Activated CD8-positive, alpha-beta T cell treated with anti-CD3 and anti-CD28 coated beads, Interleukin-2, amount 10 ng/mL, durations not matched to agents 7 days and 5 days (primary cell): ENCODE measurements at places on chromosomes 6 and 20.
A peak's percentile ranks its signal among the peaks of the same experiment; 100 is the strongest.

- peaks cover 5% of the 10 kb centered on the region for H3K36me3 ChIP-seq
- H3K4me3 ChIP-seq: no peak overlapping the region
- peaks cover 24% of the 10 kb centered on the region for H3K4me1 ChIP-seq
- no peak overlapping the region for H3K27ac ChIP-seq
- no peak for DNase-seq
Measured at GRCh38 chr6:138971601-138972000, 16.5 kb downstream of the REPS1 start.

DNA sequence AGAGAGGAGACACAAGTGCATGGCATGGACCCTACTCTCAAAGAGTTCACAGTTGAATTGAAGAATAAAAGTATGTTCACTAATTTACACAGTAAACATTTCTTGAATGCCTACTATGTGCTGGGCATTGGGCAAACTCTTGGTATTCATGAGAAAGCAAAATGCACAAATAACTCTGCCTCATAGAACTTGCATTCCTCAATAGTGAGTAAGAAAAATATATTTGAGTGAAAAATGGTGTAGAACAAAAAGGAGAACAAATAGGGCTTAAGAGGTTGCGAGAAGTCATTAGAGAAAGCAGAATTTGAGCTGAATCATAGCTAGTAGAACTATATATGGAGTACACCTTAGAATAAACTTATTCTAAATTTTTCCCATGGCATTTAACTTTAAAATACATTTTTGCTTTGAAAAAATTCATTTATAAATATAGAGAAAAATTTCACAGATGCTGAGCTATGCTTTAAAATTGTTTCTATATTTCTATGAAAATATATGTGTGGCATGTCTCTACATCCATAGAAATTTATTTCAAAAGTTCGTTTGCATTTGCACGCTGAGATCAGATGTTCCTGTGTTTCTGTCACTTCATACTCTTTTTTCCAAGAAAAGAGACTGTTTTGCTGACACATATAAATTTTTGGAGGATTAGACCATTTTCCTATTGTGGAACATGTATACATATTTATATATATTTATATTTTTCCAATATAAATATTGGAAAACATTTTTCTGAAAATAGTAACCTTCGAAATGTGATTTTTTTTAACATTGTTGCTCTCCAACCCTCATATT, 236.1 kb downstream of the KCNQ5 start:
- no peak for DNase-seq
- H3K27me3 ChIP-seq: no peaks in the 10 kb centered on the region
- H3K4me1 ChIP-seq: peaks cover 6% of the 10 kb centered on the region
- no peak overlapping the region for H3K27ac ChIP-seq
- H3K4me3 ChIP-seq: no peak overlapping the region

DNA sequence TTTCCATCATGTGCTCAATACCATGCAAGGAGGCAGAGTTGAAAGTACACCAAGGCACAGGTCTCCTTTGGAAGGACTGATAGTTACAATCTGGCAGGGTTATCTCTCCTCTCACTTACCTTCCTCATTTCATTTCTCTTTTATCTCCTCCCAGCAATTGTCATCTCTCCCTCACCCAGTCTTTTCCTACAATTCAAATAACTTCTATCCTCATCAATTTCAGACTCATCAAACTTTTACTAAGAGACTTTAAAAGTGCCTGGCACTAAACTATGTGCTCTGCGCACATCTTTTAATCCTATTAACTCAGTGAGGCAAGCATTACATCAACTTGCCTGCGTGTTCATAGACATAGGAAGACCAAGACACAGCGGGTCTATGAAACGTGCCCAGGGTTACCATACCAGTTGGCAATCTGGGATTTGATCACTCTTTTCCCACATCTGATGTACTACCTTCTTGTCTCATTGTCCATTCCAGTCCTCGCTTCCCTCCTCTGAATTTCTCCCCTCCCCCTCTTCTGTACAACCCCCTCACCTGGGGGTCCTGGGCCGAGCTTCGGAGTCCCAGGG, 1.2 kb downstream of the VARS1 start:
- peaks cover 43% of the 10 kb centered on the region for H3K36me3 ChIP-seq
- H3K27me3 ChIP-seq: no peaks in the 10 kb centered on the region
- peak overlapping the region; percentile 79 for H3K27ac ChIP-seq
- DNase-seq: no peak

GRCh38 chr6:154893917-154894316, 101.2 kb upstream of the TIAM2 start:
- no peak overlapping the region for H3K27ac ChIP-seq
- no peaks in the 10 kb centered on the region for H3K27me3 ChIP-seq
- H3K4me1 ChIP-seq: no peaks in the 10 kb centered on the region
- H3K4me3 ChIP-seq: no peak overlapping the region
- DNase-seq: no peak

DNA sequence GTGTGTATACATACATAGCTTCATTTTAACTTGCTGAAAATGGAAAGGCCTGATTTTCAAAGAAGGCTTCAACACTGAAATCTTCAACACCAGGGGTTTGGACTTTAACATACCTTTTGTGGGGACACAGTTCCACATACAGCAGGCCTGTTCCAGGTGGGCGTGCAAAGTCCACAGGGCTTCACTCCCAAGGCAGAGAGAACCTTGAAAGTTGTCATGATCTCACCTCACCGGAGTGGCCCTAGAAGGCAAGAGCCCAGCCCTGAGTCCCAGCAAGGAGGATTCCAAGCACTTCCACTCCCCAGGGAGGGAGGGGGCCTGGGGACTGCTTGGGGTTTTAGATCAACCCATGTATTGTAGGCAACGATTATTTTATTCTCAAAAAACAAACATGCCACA, 47.2 kb downstream of the TMEM242 start:
- H3K4me1 ChIP-seq: peaks cover 10% of the 10 kb centered on the region
- H3K27me3 ChIP-seq: peaks cover 22% of the 10 kb centered on the region
- no peak overlapping the region for H3K27ac ChIP-seq
- H3K4me3 ChIP-seq: no peak overlapping the region
